Stimulated activated CD4-positive, alpha-beta T cell treated with anti-CD3 and anti-CD28 coated beads, Interleukin-15, amount 100 ng/mL, for 1 hour (primary cell): ENCODE measurements at places on chromosomes 2 and 18.

DNA sequence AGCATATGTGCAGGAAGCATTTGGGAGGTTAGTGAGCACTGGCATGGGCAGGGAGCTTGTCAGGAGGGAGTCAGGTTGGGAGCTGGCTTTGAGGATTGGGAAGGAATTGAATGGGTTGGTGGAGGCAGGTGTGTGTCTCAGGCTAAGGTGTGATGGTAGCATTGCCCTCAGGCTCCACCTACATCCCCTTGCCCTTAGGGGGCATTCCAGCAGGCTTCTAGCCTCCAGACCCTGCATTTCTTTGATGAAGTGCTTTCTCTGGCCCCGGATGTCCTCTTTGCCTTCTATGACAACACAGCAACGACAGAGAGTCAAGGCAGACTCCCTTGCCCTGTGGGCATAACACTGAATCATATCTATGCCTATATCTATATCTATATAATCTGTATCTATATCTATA is 13.5 kb downstream of the RHBDD1 start:
- DNase-seq: no peak

DNA sequence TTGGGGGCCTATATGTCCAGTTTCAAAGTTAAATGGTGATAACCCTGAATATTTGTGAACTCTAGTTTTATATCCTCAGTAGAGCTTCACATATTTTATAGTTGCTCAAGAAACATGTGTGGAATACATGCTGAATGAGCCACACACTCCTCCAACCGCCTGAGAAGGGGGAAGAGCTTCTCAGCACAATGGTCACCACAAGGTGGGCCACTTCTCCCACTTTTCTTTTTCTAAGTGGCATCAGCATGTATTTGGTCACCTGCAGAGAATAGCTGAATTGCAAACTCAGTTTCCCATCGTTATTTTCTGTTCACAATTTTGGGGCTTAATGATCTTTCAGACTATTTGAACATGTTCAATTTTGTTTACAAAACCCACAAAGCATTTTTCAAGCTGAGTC is 340.5 kb downstream of the PARD3B start:
- no peak for DNase-seq

GRCh38 chr2:113160962-113161361 is 12.8 kb upstream of the PSD4 start:
- DNase-seq: no peak

- no peak for DNase-seq
These were observed 171.9 kb downstream of the FHOD3 start for GRCh38 chr18:36469461-36469860.

DNA sequence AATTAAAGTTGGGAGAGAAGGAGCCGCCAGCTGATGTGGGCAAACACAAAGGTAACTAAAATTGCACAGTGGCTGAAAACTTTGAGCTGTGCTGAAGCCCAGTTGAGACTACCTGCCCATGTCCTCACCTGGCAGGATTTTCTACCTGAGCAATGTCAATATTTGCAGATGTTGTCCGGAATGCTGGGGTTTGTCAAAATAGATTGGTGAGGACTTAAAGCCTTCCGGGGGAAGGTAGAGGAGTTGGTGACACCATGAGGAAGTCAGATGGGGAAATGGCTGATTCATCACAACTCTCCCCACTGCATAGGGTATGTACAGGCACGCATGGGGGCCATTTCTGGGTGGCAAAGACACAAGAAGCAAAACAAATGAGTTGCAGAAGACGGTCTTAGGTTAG is 114.9 kb downstream of the ALK start:
- no peak for DNase-seq

GRCh38 chr2:237075749-237076599 is 9.7 kb upstream of the COPS8 start:
- DNase-seq: no peak

DNA sequence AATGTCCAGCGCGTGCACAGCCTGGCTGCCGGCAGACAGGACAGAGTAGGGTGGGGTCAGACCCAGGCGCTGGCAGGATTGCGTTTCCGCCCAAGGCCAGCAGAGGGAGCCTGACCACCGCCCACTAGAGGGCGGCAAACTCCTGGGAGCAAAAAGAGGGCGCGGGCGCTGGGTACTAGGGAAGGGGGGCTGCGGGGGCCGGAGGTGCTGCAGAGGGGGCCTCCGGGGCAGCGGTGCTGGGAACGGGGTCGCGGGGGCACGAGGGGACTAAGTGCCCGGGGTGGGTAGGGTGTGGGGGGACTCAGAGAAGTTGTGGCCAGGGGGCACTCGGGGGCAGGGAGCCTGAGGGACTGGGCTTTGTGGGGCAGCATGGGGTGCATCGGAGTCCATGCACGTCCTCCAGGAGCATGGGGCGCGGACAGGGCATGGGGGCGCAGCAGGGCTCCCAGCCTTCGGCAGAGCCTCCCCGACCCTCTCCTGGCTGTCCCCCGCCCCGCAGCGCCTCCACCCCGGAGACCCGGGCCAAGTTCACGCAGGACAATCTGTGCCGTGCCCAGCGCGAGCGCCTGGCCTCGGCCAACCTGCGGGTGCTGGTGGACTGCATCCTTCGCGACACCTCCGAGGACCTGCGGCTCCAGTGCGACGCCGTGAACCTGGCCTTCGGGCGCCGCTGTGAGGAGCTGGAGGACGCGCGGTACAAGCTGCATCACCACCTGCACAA is 3.2 kb downstream of the TEKT4 start:
- no peak for DNase-seq

- DNase-seq: no peak
These were observed 54.8 kb upstream of the CREB1 start for GRCh38 chr2:207474863-207475485.

DNA sequence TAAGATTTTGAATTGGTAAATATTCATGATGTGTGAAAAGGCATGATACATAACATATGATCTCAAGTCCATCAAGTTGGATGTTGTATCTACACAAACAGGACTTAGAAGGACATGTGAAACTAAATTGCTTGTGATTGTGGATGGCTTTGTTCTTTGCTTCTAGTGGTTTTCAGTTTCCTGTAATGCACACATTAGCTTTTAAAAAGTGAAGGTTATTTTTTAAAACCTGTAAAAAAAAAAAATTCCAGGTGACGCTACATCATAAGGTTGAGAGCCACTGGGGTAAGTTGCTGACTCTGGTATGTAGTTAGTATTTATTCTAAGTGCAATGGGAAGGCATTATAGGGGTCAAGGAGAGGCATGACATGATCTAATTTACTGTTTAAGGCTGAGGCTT is 48.4 kb upstream of the TMEM247 start:
- DNase-seq: no peak

DNA sequence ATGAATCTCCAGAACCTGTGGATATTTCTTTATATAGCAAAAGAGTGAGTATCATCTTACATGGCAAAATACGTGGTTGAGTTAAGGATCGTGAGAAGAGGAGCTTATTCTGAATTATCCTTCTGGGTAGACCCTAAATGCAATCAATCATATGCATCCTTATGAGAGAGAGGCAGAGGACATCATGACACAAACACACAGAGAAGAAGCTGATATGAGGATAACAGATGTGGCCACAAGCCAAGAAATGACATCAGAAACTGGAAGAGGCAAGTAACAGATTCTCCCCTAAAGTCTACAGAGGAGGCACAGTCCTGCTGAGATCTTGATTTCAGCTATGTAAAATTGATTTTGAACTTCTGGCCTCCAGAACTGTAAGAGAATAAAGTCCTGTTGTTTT is 730.2 kb upstream of the ZNF804A start:
- no peak for DNase-seq

DNA sequence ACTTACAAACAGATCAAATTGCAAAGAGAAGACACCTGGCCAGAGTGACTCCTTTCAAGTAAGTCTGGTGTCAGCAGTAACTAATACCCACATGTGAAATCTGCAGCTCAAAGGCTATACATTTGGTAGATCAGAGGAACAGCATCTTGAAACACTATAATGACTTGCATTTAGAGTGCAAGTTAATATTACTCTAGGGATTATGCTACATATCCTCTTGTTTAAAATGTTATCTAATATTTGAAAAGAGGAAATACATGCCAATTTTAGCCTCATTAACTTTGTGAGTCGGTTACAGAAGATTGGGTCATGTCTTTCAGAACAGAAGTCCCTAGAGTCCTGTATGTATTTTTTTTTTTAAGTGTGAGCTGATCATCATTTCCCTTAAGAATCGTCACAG is 15.2 kb downstream of the LANCL1 start:
- no peak for DNase-seq

- no peak for DNase-seq
These were observed 841.0 kb downstream of the RNF144A start for GRCh38 chr2:7758073-7758759.

- no peak for DNase-seq
These were observed 110.7 kb downstream of the QPCT start for GRCh38 chr2:37454851-37455762.

- no peak for DNase-seq
These were observed 404.0 kb downstream of the ADCYAP1 start for GRCh38 chr18:1308686-1309085.

DNA sequence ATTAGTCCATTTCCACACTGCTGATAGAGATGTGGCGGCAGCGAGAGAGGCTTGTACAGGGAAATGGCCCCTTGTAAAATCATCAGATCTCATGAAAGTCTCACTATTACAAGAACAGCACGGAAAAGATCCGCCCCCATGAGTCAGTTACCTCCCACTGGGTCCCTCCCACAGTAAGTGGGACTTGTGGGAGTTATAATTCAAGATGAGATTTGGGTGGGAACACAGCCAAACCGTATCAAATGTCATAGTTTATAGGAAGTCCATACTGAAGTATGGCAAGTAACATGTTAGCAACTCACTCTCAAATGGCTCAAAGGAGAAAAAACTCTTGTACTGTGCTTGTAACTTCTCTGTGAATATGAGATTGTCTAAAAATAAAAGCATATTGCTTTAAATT is 56.1 kb downstream of the FARP2 start:
- no peak for DNase-seq

DNA sequence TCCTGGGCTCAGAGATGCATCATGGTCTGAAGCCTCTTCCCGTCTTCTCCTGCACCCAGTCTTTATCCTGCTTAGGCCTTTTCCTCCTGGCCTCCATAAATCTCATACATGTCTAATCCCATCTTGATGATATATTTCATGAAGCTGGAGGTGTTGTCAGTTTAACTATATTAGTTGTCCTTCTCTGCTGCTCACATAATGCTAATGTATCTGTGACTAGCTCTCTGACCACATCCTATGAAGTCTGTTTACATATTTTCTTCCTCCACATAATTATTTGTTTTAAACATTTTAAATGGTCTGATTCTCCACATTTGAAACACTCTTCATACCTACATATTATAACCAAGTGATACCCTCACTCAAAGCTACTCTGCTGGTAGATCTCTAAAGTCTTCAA is 315.2 kb upstream of the RND3 start:
- DNase-seq: no peak

DNA sequence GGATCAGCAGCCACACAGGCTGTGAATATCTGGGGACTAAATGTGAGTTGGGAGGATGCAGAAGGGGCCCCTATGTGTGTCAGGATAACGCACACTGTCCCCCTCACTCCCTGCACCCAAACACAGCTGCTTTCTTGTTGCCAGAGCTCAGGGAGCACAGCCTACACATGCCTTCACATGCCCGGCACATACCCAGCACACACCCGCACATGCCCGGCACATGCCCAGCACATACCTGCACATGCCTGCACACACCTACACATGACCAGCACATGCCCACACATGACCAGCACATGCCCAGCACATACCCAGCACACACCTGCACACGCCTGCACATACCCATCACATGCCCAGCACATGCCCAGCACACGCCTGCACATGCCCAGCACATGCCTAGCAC is 75.6 kb downstream of the TPO start:
- no peak for DNase-seq

DNA sequence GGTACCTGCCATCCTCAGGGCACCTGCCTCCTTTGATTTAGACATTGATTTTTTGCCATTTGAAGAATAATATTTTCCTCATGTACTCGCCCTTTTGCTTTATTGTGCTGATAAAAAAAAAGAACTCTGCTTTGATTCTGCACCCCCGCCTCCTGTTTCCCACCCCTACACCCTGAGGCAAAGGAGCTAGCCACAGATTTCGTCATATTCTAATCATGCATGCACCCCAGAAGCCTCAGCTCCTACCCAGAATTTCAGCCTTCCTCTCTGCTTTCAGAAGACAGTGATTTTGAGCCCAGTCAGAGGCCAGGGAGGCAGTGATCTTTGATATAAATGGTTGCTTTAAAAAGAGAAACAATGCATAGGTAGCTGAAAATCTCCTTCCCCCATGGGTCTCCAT is 329.0 kb downstream of the PTPRM start:
- no peak for DNase-seq

DNA sequence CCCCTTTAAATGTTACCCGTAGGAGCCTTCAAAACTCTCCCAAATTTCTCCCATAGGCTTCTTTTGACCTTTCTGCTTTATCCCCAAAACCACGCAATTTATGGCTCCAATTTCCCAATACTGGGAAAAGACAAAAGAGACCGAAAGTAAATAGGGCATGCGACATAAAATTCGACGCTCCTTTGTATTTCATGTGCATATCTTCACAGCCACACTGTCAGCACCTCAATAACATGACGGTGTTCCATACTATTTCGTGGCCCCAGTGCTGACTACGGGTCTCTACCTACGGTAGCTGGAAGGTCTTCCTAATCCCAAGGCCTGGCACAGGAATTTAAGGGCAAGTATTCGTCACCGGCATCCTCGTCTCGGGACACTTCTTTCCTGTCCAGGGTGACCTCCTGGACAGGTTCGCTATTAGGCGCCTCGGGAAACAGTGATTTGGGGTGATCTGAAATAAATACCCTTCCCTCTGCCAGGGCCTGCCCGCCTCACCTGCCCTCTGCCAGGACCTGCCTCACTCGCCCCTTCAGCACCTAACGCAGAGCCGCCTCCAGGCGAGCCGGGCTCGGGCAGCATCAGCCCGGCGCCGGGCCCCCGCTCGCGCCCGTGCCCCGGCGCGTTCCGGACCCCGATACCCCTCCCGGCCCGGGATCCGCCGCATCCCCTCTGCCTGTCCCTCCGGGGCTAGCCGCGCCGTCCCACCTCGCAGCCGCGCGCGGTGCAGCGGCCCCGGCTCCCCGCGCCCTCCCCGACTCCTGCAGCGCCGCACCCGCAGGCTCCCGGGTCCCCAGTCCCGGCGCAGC is 680 bp downstream of the DTNB start:
- DNase-seq: peak; percentile 56

GRCh38 chr18:44915661-44916060 is 235.0 kb downstream of the SETBP1 start:
- no peak for DNase-seq

GRCh38 chr18:55845221-55845620 is 257.2 kb upstream of the TCF4 start:
- no peak for DNase-seq

- no peak for DNase-seq
These were observed 27.6 kb downstream of the SLC1A4 start for GRCh38 chr2:65016789-65017188.

DNA sequence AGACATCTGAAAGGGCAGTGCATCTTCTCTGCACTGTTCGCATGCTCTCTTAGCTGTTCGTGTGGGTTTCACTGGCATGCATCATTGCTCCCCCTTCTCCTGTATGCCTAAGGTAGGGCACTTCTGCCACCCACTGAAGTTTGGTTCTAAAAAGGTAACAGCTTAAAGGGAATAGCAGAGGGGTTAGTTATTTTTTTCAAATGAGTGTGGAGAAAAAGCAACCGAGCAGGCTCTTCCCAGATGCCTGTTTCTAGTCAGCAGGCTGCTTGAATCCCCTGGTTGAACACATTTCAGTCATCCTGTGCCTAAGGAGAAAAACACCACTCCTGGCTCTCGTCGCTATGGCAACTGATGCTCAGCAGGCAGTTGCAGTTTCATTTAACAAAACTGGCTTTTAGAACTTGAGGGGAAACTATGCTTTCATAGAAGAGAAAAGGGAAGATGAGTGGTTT is 69.8 kb upstream of the GALNT3 start:
- no peak for DNase-seq

GRCh38 chr2:18284331-18284730 is 276.1 kb downstream of the RDH14 start:
- no peak for DNase-seq
